ENCODE measurements at places on chromosomes 12 and 14.

- no peak for DNase-seq
These were observed 303.6 kb upstream of the GARIN6 start for GRCh38 chr12:99343960-99344359.

GRCh38 chr12:14654842-14655241 lies 41.6 kb downstream of the GUCY2C start:
- no peak for DNase-seq

DNA sequence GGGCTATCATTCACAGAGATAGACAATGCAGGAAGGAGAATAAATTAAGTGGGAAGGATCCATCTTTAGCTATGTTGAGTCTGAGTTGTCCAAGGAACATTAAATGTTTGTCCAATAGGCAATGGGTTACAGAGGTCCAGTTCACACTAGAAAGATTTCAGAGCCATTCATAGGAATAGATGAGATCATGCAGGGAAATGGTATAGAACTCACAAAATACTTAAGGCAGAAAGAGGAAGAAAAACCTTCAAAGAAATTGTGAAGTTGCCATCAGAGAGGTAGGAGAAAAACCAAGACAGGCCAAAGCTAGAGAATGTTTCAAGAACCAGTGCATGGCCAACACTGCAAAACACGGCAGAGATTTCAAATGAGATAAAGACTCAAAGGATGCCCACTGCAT lies 94.1 kb downstream of the PHLDA1 start:
- no peak for DNase-seq

GRCh38 chr12:100164153-100164704 lies 21.6 kb upstream of the BLTP3B start:
- no peak for DNase-seq

DNA sequence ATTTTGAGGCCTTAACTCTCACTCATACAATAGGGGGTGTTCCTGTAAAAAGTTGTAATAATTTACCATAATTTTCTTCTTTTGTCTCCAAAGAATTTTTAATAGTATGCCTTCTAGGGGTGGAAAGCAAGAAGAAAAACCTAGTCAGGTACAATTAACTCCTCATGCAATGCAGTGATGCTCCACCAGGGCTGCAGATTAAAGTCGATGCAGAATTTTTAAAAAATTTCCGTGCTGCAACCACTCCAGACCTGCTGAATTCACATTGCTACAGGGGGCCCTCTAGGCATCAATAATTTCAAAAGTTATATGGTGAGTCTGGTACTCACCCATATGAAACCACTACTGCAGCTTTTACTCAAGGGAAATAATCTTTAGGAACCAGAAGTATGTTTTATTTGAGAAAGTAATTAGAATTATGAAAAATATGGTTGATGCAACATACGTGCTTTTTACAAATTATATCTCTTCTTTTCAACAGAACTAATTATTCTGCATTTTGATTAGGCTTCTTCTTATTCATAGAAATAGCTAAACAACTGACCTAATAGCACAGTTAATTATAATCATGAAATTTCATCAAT lies 353.2 kb downstream of the BCAT1 start:
- no peak for DNase-seq

DNA sequence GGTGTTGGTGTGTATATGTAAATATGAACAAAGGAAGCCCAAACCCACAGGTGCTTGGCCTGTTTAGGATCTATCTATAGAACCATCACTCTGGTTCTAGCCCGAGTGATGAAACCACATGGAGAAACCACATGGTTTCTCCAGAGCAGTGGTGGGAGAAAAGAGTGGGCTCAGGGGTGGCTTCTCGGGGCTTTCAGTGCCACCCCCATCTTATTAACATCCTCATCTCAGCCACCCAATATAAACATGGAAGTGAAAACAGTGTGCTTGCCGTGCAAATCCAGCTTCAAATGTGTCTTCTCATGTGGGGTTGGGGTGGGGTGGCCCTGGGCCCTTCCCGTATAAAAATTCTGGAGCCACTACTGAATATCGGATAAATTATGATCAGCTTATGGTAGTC lies 109.0 kb downstream of the STAB2 start:
- DNase-seq = no peak

- DNase-seq = peak; percentile 6
These were observed 63.7 kb upstream of the ZFP36L1 start for GRCh38 chr14:68856572-68856971.

GRCh38 chr12:26822026-26822425 lies 11.0 kb downstream of the ITPR2 start:
- no peak for DNase-seq

DNA sequence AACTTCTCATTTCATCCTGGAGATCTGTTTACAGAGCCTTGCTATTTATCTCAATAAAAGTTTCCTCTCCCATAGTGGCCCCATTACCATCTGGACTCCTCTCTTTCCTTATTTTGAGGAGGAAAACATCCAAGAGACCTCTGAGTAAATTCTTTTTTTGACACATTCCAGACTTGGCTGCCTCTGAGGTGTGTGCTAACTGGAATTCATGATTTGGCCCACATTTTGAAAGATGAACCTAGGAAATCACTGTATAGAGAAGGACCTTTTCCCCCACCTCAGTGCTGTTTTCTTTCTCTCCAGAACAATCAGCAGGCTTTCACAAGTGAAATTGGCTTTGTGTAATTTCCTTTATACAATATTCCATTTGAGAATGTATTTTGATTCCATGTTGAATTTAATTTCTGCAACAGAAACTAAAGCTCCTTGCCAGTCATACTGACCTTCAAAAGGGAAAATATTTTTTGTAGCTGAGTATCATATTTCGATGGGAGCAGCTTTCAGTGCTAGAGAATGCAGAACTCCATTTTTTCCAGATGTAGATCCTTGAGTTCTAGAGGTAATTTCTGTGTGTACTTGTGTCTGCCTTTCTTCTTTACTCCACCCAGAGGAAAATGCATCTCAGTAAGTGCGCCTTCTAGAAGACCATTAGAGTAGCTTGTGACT lies 244.9 kb upstream of the RGS6 start:
- no peak for DNase-seq

DNA sequence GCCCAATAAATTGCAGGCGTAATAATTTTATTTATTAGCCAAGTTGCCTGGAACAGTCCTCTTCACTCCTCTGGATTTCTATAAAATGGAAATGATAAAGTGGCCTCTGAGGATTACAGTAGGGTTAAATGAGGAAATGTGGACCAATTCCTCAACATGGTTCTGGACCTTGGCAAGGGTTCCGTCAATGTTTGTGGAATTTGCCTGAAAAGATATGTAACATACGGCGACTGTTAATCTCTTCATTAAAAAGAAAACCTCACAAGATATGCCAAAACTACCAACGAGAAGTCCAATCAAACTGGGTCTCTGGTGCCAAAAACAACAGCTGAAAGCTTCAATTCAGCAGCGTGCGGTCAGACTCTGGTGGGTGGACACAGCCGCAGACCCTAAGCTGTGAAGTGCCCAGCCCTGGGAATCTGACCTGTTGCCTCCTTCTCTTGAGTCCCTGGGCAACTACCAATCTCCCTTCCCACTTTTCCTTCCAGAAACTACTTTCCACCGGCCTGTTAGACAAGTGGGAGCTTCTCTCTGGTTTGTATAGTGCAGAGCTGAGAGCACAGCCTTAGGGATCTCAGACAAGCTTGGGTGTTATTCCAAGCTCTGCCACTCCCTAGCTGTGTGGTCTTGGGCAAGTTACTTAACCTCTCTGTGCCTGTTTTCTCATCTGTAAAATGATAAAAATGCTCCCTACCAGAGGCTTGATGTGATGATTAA lies 190.5 kb upstream of the GSC start:
- DNase-seq = no peak

GRCh38 chr12:98743362-98743953 lies 98.4 kb downstream of the APAF1 start:
- DNase-seq = no peak

GRCh38 chr12:31248815-31249214 lies 77.1 kb downstream of the SINHCAF start:
- DNase-seq = no peak

- no peak for DNase-seq
These were observed 19.8 kb downstream of the PPM1H start for GRCh38 chr12:62915204-62915529.

GRCh38 chr12:68831272-68831671 lies 23.3 kb downstream of the MDM2 start:
- no peak for DNase-seq

DNA sequence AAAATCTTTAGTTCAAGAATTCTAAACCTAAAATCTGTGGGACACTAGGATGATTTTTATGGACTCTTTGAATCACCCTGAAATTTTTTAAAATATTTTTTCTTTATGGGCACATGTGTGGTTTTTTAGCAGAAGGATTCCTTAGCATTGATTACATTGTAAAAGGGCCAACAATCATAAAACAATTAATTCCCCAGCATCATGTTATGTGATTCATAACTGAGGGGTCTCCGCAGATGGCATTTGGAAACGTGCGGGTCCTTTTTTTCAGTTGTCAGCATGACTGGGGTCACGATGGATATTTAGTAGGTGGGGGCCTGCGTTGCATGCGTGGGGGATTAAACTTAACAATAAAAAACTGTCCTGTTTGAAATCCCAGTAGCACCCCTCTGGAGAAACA lies 52.5 kb downstream of the NTF3 start:
- no peak for DNase-seq

- no peak for DNase-seq
These were observed 2.9 kb upstream of the RAB35 start for GRCh38 chr12:120119271-120119973.

DNA sequence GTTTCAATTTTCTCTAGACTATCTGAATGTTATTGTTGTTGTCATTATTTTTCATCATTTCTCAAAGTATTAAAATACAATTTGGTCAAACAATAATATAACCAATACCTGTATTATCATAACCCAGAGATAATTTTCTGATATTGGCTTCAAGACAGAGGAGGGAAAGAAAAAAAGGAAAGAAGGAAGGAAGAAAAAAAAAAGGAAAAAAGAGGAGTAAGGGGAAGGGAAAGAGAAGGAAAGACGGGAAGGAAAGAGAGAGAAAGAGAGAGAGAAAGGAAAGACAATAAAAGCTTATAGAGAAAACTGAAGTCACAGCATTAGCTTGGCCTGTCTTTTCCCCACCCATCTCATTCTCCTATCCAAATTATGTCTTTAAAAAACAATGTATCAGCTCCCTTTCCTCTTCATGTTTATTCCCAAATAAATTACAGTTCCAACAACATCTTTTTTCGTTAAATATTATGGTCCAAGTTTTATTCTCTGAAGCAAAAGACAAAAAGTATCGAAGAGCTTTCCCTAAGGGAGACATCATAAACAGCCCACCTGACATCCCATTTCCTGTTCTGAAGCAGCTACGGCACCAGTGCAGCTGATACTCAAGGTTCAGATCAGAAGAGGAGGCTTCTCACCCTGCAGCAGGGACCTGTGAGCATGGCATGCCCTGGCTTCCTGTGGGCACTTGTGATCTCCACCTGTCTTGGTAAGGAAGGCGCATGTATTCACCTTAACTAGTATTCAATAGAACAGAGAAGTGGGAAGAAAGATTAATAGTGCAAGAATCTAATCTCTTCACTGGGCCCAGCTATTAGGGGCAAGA lies 308.3 kb downstream of the DAD1 start:
- no peak for DNase-seq

GRCh38 chr14:44785096-44785495 lies 176.7 kb downstream of the KLHL28 start:
- no peak for DNase-seq

- DNase-seq = no peak
These were observed 13.4 kb upstream of the OAS2 start for GRCh38 chr12:112964915-112965314.

DNA sequence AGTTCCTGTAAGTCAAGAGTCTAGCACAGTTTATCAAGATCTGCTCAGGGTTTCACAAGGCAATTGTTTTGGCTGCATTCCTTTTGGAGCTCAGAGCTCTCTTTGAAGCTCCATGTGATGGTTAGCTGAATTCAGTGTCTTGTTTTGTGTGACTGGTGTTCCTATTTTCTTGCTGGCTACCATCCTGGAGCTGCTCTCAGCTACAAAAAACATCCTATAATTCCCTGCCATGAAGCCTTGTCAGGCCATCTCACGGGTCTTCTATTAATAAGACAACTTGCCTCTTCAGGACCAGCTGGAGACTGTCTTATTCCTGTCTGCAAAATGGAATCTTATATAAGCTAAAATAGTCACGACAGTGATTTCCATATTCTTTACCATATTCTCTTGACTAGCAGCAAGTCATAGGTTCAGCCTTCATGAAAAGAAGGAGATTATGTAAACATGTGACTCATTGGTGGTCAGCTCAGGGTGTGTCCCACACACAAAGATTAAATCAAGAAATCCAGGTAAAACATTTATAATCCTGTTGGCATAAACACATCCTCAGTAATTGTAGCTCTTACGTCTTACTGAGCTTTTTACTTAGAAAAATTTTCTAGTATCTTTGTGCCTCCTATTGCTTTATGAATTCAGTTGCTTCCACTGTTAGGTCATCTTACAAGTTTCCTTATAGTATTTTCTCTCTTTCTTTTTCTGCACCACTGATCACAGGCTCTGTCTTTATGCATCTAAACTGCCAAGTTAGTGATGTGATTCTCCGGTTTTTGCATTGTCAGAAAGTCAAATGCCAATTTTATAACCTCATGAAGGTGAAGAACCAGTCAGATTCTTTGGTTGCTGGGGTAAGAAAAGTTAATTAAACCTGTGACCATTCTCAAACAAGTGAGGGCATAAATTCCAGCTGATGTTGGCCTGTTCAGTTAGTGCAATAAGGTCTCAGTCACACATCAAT lies 378.5 kb upstream of the MGAT4C start:
- no peak for DNase-seq

GRCh38 chr12:64691227-64691794 lies 67.9 kb downstream of the GNS start:
- no peak for DNase-seq

GRCh38 chr14:36451310-36452065 lies 68.5 kb downstream of the NKX2-1 start:
- DNase-seq = no peak

GRCh38 chr14:51107801-51108200 lies 12.9 kb upstream of the TRIM9 start:
- DNase-seq = no peak

DNA sequence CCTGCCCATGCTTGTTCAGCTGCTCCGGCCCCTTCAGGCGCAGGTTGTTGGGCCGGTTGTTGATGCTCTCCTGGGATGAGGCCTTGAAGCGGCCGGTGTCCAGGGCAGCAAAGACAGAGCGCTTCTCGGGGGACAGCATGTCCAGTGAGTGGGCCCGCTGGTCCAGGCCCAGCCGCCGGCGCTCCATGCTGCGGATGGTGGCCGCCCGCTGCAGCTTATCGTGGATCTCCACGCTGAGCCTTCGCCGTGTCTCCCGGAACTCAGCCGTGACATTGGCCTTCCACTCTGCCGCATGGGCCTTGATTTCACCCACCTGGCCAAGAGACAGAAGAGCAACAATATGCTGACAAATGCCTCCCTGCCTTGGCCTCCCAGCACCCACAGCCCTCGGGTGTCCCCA lies 137.2 kb downstream of the KCNK10 start:
- no peak for DNase-seq

DNA sequence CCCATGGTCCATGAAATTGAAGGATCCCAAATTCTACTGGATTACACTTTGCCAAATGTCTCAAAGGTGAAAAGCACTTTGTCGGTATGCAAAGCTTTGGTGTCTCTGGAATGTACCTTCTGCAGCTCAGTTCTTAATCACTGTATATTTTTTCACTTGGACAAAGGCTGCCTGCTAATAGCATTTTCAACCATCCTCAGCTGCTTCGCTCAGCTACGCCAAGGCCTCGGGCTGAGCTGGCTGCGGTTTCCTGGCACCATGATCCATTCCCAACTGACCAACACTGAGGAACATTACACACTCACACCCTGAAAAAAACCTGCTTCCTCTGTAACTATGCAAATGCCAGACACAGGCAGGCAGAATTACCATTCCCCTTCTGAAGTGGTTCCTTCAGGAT lies 335.2 kb downstream of the DPF3 start:
- DNase-seq = no peak

GRCh38 chr14:99863059-99863458 lies 69.8 kb downstream of the EML1 start:
- DNase-seq = no peak
